Esophagus squamous epithelium (tissue), 5 donors: ENCODE measurements at places on chromosomes 5 and 9.

DNA sequence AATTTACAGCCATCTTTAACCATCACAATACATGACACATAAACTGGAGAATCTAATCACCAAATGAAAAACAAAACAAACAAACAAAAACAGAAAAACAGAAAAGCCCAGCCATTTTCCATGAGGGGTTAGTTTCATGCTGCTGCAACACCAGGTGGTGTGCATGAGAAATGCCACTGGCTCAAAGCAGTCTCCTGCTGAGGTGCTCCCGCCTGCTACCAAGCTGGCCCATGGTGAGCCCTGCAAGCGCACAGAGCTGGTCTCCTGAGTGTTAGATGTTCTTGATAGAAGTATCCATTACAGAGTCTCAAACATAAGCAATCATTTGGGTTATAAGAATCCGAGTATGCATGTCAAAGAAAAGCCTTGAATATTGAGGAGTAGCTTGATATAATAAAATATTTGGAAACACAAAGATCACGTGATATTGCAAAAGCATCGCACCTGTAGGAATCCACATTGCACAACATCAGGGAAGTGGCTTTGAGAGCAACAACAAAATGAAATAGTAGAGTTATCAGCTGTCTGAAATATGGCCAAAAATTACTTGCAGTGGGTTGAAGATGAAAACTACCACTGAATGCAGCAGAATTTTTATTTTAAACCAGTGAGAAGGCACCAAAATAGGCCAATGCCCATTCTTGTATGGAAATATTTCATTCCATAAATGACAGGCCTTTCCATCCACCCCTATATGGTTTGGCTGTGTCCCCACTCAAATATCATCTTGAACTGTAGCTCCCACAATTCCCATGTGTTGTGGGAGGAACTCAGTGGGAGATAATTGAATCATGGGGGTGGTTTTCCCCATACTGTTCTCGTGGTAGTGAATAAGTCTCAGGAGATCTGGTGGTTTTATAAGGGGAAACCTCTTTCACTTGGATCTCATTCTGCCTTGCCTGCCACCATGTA is 194.8 kb downstream of the SYK start:
- DNase-seq: no peak
- H3K27ac ChIP-seq: no peak overlapping the region
- no peaks in the 10 kb centered on the region for H3K27me3 ChIP-seq
- H3K4me1 ChIP-seq: peaks cover 28% of the 10 kb centered on the region
- H3K36me3 ChIP-seq: no peaks in the 10 kb centered on the region

DNA sequence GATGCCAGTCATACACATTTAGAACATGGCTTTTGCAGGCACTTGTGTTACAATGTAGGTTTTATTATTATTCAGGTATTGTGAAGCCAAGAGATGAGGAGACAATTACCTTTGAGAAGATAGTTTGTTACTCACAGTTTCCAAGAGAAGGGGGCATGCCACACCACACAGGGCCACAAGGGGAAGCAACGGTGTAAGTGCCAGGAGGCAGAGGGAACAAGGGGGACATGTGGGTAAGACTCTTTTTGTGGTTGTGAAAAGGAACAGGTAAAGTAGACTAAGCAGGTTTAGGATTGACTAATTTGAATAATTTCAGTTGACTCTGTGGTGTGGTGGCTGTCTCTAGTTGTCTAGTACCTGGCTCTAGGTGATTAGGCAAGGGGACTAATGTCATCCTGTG is 191.2 kb downstream of the TRPM6 start:
- no peak for DNase-seq
- no peaks in the 10 kb centered on the region for H3K27me3 ChIP-seq
- no peak overlapping the region for H3K27ac ChIP-seq
- H3K4me1 ChIP-seq: no peaks in the 10 kb centered on the region

GRCh38 chr9:36461323-36461722 is 61.3 kb upstream of the RNF38 start:
- no peak overlapping the region for H3K27ac ChIP-seq
- DNase-seq: no peak
- H3K4me1 ChIP-seq: peaks cover 28% of the 10 kb centered on the region
- H3K27me3 ChIP-seq: no peaks in the 10 kb centered on the region

GRCh38 chr5:161507591-161507990 is 38.9 kb downstream of the GABRB2 start:
- no peaks in the 10 kb centered on the region for H3K4me1 ChIP-seq
- no peak overlapping the region for H3K27ac ChIP-seq
- no peaks in the 10 kb centered on the region for H3K27me3 ChIP-seq
- no peaks in the 10 kb centered on the region for H3K36me3 ChIP-seq
- H3K4me3 ChIP-seq: no peak overlapping the region
- DNase-seq: no peak

GRCh38 chr5:90365328-90365727 is 44.2 kb downstream of the CETN3 start:
- no peak overlapping the region for H3K4me3 ChIP-seq
- no peak for DNase-seq
- H3K36me3 ChIP-seq: no peaks in the 10 kb centered on the region
- no peaks in the 10 kb centered on the region for H3K27me3 ChIP-seq
- no peaks in the 10 kb centered on the region for H3K4me1 ChIP-seq
